ENCODE measurements at places on chromosomes 7 and 10.

DNA sequence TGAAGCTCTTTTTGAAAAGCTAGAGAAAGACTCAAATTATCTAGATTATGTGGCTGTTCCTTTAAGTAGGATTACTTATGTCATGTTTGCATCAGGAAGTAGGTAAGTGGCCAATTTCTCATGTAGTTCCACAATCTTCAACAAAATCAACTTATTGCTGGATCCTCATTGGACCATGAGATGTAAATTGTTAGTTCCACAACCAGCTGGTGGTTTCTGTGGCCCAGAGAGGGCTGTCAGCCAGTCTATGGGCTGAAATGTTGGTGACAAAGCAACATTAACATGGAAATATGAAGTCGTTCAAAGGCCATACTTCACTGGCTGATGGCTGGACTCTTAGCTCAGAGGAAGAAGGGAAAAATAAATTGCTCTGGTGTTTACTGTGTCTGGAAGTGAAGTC is 157.9 kb downstream of the PLXDC2 start:
- peaks cover 28% of the 10 kb centered on the region for H3K4me1 ChIP-seq
- no peak for DNase-seq
- no peaks in the 10 kb centered on the region for H3K27me3 ChIP-seq
- H3K27ac ChIP-seq, result peak overlapping the region; percentile 48
- H3K36me3 ChIP-seq, result no peaks in the 10 kb centered on the region
- H3K4me3 ChIP-seq, result no peak overlapping the region

GRCh38 chr7:118502235-118502634 is 277.7 kb downstream of the ANKRD7 start:
- H3K4me3 ChIP-seq, result no peak overlapping the region
- H3K4me1 ChIP-seq, result no peaks in the 10 kb centered on the region
- no peaks in the 10 kb centered on the region for H3K27me3 ChIP-seq
- no peaks in the 10 kb centered on the region for H3K36me3 ChIP-seq
- no peak overlapping the region for H3K27ac ChIP-seq

DNA sequence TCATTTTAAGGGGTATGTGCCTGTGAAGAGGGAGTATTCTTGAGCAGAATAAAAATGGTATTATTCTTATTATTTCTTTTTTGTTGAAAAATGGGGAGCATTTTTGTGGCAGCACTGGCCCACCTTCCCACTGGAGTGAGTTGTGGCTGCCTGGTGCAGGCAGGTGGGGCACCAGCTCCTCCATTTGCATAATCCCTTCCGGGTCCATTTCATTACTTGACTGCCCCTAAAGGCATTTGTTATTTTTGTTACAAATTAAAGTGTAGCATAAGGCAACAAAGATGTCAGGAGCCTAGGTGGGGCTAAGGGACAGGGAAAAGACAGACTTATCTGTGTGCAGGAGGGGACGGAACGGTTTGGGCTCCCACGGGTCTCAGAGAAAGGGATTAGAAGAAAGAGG is 26.8 kb downstream of the GOLGA7B start:
- no peak overlapping the region for H3K27ac ChIP-seq
- H3K27me3 ChIP-seq, result no peaks in the 10 kb centered on the region
- no peak overlapping the region for H3K4me3 ChIP-seq

DNA sequence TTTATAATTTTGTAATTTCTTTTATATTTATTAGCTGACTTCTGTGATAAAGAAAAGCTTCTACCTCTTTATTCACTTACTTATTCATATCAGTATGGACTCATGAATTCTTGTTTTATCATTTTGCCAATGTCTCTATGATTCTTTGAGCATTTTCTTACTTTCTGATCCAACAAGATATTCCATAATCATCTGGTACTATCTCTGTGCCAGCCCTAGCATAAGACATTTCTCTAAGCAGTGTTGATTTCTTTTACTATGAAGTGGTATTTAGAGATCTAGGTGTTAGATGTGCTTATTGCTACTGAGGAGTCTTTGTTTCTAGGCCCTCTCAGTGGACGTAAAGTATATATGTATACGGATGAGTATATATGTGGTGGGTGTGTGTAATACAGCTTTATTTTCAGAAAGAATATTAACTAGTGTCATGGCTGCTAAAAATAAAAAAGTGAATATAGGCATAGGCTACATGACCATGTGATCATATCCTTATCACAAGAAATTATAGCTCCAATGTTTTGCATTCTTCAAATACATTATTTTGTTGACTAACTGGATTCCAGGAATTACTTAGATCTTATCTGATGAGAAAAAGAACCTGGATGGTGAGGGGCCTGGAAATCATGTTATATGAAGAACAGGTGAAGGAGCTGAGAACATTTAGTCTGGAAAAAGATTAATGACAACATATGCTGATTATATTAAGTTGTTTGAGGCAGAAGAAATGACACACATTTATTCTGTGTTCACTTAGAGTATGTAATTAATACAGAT is 13.1 kb downstream of the PHTF2 start:
- no peak overlapping the region for H3K4me3 ChIP-seq
- no peaks in the 10 kb centered on the region for H3K27me3 ChIP-seq
- no peaks in the 10 kb centered on the region for H3K36me3 ChIP-seq
- H3K4me1 ChIP-seq, result peaks cover 12% of the 10 kb centered on the region
- peak overlapping the region; percentile 51 for H3K27ac ChIP-seq

GRCh38 chr10:92122941-92123450 is 167.9 kb downstream of the CPEB3 start:
- H3K4me1 ChIP-seq, result peaks cover 58% of the 10 kb centered on the region
- DNase-seq, result no peak
- peak overlapping the region; percentile 72 for H3K27ac ChIP-seq
- no peaks in the 10 kb centered on the region for H3K27me3 ChIP-seq

DNA sequence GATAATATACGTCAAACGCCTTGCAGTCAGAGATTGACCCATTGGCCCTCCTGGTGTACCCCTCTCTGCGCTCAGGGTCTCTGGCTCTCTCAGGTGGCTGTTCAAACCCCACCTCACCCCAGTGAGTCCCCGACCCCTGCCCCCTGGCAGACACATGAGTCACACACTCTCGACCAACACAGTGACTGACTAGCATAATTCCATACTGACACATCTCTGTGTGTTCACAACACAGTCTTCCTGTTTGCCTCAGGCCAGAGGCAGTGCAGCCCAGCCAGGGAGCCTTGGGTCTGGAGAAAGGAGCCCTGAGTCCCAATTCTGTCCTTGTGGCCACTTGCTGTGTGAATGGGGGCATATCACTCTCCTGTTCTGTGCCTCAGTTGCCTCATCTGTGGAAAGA is 40.1 kb downstream of the PALD1 start:
- no peak overlapping the region for H3K4me3 ChIP-seq
- no peaks in the 10 kb centered on the region for H3K27me3 ChIP-seq
- H3K27ac ChIP-seq, result no peak overlapping the region
- H3K36me3 ChIP-seq, result no peaks in the 10 kb centered on the region
- no peak for DNase-seq

DNA sequence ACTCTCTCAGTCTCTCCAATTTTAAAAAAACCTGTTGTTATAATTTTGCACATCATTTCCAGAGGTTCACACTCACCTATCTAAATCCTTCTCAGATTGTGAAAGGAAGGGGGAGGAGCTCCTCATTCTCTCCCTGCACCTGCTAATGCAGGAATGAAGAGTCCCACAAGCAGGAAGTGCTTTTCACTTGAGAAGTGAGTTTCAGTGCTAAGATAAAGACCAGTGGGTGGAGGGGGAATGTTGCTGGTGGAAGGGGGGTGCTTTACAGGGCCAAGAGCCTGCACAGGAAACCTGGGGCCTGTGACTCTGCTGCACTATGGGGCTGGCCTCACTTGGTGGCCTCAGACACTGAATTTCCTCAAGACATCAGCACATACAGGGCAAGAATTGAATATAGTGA is 176.4 kb downstream of the PTPN20 start:
- peaks cover 13% of the 10 kb centered on the region for H3K4me1 ChIP-seq
- no peaks in the 10 kb centered on the region for H3K36me3 ChIP-seq
- H3K4me3 ChIP-seq, result no peak overlapping the region
- no peak overlapping the region for H3K27ac ChIP-seq
- DNase-seq, result no peak

- no peaks in the 10 kb centered on the region for H3K4me1 ChIP-seq
- no peak overlapping the region for H3K27ac ChIP-seq
- no peak overlapping the region for H3K4me3 ChIP-seq
- no peaks in the 10 kb centered on the region for H3K36me3 ChIP-seq
Measured at GRCh38 chr7:99728615-99729014, 6.4 kb downstream of the CYP3A7 start.

- H3K36me3 ChIP-seq, result no peaks in the 10 kb centered on the region
- no peak for DNase-seq
- H3K27ac ChIP-seq, result no peak overlapping the region
- H3K4me1 ChIP-seq, result no peaks in the 10 kb centered on the region
- H3K4me3 ChIP-seq, result no peak overlapping the region
Measured at GRCh38 chr10:9299966-9300365, 1245.5 kb downstream of the GATA3 start.

DNA sequence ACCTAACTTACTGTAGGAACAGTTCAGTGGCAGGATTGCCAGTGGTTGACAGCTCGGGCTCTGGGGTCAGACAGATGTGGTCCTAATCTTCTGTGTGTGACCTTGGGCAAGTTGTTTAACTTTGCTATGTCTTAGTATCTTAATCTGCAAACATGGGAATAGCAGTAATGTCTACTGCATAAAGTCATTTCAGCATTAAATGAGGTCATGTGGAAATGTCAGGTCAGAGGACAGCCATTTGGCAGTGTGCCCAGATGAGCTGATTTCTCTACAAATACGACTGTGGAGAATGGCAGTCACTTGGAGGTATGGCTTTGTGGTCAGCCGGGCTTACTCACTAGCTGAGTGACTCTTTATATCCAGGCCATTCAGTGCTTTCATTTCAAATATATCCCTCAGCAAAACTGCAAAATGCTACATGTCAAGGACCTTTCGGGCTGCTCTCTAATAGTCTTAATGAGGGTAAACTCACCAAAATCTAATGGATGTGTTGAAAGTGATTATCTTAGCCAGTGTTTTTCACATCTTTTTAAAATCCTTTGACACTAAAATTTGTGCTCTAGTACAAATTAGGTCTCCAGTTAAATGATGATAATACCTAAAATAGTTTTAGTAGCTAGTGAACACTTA is 171.4 kb downstream of the ST7 start:
- peaks cover 54% of the 10 kb centered on the region for H3K4me1 ChIP-seq
- peak overlapping the region; percentile 22 for H3K27ac ChIP-seq
- no peaks in the 10 kb centered on the region for H3K27me3 ChIP-seq
- H3K36me3 ChIP-seq, result no peaks in the 10 kb centered on the region

- no peak overlapping the region for H3K4me3 ChIP-seq
- no peaks in the 10 kb centered on the region for H3K4me1 ChIP-seq
- no peak overlapping the region for H3K27ac ChIP-seq
- DNase-seq, result no peak
- H3K36me3 ChIP-seq, result peaks cover 13% of the 10 kb centered on the region
Measured at GRCh38 chr10:32905466-32905865, 52.6 kb downstream of the ITGB1 start.

DNA sequence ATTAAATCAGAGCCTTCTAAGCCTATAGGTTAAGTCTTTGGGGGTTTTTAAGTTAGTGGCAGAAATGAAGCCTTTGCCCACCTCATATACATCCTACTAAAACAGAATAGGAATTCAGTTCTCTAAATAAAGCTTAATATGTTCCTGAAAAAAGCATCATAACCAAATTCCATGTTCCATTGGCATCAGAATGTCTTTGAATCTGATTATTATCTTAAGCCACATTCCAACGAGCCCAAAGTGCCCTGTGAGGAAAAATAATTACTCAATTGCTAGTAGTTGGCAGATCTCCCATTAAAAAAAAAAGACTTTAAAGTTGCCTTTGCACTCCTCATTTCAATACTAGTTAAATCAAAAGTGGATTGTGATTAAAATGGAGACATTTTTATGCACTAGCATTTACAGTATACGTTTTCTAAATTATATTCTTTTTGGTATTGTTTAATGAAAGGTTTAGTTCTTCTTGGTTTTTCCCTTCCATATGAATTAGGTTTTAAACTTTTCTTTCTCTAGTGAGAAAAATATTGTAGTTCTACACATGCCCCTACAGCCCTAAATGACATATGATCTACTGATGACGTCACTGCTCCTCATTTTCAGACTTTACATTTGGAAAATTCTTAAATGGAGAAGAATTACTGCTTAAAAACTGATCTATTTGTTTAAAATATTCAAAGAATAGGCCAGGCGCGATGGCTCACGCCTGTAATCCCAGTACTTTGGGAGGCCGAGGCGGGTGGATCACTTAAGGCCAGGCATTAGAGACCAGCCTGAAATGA is 54.3 kb upstream of the CABCOCO1 start:
- no peak overlapping the region for H3K27ac ChIP-seq
- no peak overlapping the region for H3K4me3 ChIP-seq
- DNase-seq, result no peak
- H3K27me3 ChIP-seq, result no peaks in the 10 kb centered on the region
- H3K4me1 ChIP-seq, result peaks cover 5% of the 10 kb centered on the region

- H3K4me3 ChIP-seq, result peak within 1 kb of the TSS; percentile 86
- DNase-seq, result peak; percentile 26
- peaks cover 31% of the 10 kb centered on the region for H3K4me1 ChIP-seq
- no peaks in the 10 kb centered on the region for H3K36me3 ChIP-seq
Measured at GRCh38 chr7:77537136-77537777, at the start of gene PTPN12. PTPN12 (plus strand) TSS chr7:77537295; CDS start chr7:77537547, 252 bp downstream.

DNA sequence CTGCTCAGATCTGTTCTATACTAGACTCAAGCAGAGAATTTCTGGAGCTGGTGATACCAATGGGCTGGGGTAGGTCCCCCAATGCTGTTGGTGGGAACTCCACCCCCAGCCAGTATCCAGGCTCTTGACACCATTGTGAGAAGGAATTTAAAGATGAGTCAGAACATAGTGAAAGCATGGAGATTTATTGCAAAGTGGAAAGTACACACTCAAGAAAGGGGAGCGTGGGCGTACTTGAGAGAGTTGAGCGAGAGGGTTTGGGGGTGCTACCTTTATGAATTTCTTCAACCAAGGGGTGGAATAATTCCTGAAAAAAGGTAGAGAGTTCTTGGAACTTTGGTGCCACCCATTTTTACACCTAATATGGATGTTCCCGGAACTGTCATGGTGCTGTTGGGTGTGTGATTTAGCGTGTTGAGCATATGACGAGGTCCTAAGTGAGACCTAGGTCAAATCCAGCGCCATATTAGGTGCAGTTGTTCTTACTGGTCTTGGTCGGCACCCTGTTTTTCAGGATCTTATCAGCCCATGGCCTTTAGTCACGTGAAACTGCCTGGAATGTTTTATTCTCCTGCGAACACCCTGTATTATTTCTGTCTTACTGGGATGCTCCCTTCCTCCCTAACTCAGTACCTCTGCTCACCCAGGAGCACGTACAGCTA is 122.0 kb upstream of the AHR start:
- H3K4me3 ChIP-seq, result no peak overlapping the region
- no peaks in the 10 kb centered on the region for H3K36me3 ChIP-seq
- DNase-seq, result no peak
- no peak overlapping the region for H3K27ac ChIP-seq

All from thoracic aorta (tissue), 2 donors.